ENCODE measurements at places on chromosomes 6 and 20.

DNA sequence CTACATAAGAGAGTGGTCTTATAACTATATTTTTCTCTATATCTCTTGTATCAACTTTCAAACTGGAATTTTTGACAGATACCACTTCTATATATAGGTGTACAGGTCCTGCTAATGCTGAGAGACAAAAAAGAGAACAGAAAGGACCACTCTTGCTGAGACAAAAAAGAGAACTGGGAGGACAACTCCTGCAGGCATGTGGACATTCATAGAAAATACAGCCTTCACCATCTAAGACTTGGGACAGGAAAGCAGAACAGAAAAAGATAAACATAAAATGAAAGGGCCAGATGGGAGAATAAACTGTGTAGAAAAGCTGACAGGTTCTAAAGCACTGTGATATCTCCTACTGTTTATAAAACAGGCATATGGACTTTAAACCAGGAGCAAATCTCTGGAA is 541.0 kb upstream of the ADGRB3 start:
- no peak for DNase-seq

DNA sequence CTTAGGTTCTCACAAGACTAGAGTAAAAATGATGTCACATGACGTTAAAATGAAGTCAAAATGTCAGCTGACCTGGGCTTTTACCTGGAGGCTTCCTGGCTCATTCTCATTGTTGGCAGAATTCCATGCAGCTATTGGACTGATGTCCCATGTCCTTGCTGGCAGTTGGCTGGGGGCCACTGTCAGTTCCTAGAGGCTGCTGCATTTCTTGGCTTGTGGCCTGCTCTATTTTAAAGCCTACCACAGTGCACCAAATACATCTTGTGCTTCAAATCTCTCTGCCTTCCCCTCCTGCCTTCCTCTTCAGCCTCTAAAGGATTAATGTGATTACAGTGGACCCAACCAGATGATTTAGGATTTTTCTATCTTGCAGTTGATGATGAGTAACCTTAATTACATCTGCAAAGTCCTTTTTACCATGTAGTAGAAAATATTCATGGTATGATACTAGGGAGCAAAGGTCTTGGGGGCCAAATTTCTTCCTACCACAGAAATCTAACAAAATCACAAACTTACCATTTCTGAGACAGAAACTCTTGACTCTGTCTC is 81.9 kb downstream of the FIG4 start:
- DNase-seq = no peak

GRCh38 chr6:155510879-155511278 is 55.2 kb upstream of the NOX3 start:
- no peak for DNase-seq

- no peak for DNase-seq
Observed at GRCh38 chr6:91330896-91331295, 744.0 kb upstream of the MAP3K7 start.

DNA sequence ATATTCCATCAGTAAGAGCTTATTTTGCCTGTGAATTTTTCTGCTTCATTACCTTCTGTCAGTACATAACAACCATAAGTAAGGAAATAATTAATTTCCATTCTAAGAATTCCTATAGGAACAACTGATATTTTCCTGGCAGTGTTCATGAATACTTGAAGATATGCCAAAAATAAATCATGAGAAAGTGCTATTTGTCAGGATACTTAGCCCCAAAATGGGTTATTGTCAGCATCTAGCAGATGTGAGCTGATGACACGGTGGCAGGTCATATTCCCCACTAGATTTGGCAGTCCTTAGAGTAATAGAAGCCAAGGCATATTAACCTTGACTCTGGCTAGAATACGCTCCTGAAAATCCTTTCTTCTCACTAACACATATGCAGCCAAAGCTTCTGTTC is 43.2 kb upstream of the CRISP1 start:
- no peak for DNase-seq

DNA sequence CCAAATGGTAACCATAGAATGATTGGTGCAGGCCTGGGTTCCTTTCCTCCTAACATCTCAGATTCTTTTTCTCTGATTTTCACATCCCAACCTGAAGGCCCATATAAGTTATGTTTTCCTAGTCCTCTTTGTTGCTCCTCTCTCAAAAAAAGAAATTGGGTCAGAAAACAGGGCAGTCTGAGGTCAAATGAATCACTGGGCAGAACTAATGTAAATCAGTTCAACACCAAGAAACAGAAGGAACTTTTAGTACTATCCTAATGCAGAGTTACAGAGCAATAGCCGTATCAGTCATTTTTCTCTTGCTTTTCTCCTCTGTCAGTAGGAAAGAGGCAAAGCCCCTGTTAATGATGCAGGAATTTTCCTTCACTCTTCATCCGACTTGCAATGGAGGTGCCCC is 11.0 kb upstream of the TPD52L1 start:
- no peak for DNase-seq

GRCh38 chr20:23631981-23632710 is 5.6 kb downstream of the CST3 start:
- no peak for DNase-seq

GRCh38 chr20:32626859-32627636 is 41.9 kb upstream of the NOL4L start:
- no peak for DNase-seq

DNA sequence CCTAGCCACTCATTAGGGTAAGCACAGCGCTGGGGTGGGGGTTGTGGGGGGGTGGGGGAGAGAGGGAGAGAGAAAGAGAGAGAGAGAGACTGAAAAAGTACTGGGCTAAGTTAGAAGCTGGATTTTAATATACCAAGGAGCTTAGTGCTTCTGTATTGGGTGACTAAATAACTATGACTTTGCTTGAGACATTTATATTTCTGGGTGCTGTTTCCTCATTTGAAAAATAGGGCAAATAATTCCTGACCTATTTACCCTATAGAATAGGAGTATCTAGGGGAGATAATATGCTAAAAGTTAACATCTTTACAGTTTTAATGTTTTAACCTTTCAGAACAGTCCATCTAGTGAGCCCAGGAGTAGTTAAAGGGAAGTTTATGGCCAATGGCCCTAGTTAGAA is 7.7 kb downstream of the NKAIN2 start:
- no peak for DNase-seq

- peak; percentile 52 for DNase-seq
Observed at GRCh38 chr6:127464881-127465459, 5.8 kb upstream of the KIAA0408 start.

DNA sequence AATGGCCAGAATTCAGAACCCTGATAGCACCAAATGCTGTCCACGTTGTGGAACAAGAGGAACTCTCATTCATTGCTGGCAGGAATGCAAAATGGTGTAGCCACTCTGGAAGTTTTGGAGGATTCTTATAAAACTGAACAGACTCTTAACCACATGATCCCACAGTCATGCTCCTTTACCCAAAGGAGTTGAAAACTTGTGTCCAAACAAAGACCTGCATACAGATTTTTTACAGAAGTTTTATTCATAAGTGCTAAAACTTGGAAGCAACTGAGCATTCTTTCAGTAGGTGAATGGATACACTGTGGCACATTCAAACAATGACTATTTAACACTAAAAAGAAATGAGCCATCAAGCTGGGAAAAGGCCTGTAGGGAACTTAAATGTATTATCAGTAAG is 32.5 kb downstream of the PREP start:
- DNase-seq = no peak

- DNase-seq = no peak
Observed at GRCh38 chr6:90846824-90847223, 260.0 kb upstream of the MAP3K7 start.

DNA sequence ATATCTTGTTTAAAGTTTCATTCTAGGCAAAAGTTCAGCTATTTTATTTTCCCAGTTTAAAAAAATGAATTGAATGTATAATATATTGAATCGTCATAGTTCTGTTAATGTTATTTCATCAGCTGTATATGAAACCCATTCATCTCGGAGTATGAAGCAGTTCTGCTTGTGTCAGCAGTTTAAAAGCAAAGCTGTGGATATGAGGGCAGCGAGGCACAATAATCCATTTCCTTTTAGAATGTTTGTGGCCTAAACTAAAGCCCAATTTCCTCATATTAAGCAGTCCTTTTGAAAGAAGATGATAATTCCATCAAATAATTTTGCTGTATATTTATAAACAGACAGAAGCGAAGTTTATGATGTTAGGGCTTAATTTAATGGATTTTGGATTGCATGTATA is 300.1 kb downstream of the SAMD5 start:
- DNase-seq = no peak

- no peak for DNase-seq
Observed at GRCh38 chr6:34650823-34651222, 45.7 kb downstream of the ILRUN start.

DNA sequence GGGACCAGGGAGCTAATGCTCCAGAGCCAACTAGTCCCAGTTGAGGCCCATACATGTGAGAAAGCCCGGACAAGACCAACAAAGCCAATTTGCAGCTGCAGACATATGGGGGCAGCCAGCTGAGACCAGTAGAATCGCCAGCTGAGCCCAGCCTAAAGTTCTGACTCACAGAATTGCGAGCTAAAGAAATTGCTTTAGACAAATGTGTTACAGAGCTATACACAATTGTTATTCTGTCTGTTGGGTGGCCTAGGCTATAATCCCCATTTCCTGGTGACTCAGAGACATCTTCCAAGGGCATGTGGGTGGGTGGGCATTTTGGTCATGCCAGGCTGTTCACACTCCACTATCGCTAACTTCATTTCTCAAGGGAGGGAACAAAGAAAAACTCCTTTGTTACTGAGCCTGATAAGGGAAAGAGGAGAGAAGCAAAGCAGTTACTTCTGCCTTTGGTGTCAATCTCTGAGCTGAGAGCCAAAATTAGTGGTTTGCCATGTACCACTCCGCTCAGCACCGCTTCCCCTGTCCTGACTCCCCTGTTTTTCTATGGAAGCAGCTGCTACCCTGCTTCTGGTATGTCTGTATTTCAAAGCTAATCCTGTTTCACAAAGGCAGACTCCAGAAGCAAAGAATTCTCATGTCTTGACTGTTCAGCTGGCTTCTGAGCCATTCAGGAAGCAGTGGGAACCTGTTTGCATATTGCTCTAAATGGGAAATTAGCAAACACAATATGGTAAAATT is 26.1 kb downstream of the SCP2D1 start:
- no peak for DNase-seq

- no peak for DNase-seq
Observed at GRCh38 chr6:93036835-93037234, 382.5 kb downstream of the EPHA7 start.

- DNase-seq = no peak
Observed at GRCh38 chr6:103554911-103555310, 1304.8 kb downstream of the HACE1 start.

DNA sequence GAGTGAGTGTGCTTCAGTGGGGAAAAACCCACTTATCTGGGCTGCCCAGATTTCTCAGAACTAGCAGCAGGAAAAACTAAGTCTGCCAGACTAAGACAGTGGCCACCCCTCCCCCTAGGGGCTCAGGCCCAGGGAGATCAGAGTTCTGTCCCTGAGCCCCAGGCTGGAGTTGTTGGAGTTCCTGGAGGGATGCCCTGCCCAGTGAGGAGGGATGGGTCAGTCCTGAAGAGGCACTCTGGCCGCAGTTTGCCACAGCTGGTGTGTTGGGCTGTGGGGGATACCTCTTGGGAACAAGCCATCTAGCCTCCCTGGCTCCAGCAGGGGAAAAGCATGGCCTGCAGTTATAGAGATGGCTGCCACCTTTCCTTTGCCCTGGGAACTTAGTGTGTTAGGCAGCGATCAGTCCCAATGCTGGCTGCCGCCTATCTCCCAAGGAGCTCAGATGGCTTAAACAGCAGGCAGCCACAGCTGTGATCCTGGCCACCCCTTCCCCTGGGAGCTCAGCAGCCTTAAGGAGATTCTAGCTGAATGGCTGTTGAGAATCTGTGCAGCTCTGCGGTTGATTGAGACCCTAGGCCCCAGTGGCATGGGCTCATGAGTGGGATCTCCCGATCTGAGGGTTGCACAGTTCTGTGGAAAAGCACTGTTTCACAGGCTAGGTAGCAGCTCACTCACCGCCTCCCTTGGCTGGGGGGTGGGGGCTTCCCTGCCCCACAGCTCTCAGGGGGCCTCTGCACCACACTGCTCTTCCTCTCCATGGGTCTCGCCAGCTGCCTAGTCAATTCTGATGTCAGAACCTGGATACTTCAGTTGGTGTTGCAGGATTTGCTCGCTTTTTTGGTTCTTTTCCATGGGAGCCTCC is 13.2 kb downstream of the SIRPG start:
- no peak for DNase-seq

- DNase-seq = peak; percentile 28
Observed at GRCh38 chr6:127516662-127517273, 2.4 kb downstream of the MTCL3 start.

DNA sequence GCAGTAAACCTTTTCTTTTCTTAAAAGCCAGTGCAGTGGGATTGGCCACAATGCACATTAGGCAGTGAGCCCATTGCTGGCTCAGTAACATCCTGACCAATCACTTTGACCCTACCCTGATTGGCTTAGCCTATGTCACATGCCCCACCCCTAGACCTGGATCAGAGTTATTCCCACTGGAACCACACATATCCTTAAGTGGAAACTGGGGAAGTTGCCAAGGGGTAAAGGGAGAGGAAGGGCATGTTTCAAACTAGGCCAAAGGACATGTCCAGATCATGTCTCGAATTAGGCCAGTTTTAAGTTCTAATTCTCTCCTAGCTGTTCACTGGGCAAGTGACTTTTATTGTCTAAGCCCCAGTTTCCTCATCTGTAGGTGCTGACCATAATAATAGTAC is 69.3 kb downstream of the LY86 start:
- DNase-seq = no peak

DNA sequence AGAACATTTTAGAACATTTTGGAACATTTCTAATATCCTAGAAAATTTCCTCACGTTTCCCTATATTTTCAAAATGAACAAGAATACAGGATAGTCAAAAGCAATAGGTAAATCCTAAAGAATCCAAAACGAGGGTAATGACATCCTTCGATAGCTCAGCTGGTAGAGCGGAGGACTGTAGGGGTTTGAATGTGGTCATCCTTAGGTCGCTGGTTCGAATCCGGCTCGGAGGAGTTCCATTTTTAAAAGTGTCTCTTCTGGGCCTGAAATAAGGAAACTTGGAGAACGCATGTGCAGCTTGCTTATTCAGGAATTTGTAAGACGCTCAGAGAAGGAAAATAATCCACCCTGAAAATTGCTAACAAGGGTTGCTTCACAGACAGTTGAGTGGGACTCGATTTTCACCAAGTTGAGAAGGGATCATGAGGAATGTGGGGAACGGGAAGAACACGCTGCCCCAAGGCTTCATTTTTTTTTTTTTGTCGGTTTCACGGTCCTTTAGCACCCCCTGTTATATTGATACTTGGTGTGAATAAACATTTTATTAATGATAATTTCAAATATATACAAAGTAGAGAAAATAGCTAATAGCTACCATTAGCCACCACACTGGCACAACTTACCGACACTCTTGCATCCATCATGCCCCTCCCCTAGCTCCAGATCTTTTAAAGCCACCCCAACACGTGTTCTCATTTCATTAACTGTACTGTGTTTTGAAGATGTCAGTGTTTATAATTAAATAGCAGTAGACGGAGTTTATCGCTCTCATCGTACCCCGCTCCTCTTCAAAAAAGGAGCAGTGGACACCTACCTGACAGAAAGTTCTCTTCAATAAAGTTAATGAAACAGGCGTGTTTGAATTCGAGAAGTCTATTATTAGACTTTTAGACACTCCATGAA is 1.8 kb upstream of the ABT1 start:
- no peak for DNase-seq

- no peak for DNase-seq
Observed at GRCh38 chr20:51434580-51435247, 107.8 kb downstream of the NFATC2 start.

Data from stimulated activated CD4-positive, alpha-beta T cell treated with anti-CD3 and anti-CD28 coated beads, Interleukin-2, amount 100 ng/mL, for 4 hours (primary cell).